Inflammatory macrophage treated with lipopolysaccharide for 1 hour (primary cell): ENCODE measurements at places on chromosomes 16 and 17.

DNA sequence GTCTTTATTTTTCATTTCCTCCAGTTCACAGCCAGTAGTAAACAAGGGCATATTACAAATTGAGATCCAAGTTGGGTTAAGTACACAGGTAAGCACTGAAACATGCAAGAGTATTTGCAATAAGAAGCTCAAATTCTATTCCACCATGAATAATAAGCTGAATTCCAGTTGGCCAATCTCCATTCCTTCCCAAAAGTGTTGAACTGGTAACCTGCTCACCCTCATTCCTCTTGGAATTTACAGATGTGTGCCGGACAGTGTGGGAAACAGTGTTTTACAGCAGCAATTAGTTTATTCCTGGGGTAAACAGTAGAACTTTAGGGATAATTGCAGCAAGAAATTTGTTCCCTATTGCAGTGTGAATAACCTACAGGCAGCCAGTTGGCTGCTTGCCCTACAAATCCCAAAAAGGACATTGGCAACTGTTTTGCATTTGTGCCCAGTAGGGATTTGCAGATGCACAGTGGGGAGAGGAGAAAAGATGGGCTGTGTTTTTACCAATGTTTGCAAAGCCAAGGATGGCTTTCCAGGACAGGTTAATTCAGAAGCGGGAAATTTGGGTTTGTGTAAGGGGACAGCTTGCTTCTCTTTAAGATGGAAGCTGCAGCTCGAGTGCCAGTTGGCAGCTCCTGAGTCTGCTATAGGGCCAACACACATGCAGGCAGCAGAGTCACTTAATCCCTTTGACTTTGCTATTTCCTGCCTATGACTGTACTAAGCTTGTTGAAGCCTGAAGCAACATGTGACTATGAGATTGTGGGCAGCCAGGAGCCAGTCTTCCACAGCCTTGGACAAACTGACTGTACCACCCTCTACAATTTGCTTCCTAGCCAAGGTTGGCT, 318.9 kb downstream of the MAP2K6 start:
- no peak for DNase-seq

DNA sequence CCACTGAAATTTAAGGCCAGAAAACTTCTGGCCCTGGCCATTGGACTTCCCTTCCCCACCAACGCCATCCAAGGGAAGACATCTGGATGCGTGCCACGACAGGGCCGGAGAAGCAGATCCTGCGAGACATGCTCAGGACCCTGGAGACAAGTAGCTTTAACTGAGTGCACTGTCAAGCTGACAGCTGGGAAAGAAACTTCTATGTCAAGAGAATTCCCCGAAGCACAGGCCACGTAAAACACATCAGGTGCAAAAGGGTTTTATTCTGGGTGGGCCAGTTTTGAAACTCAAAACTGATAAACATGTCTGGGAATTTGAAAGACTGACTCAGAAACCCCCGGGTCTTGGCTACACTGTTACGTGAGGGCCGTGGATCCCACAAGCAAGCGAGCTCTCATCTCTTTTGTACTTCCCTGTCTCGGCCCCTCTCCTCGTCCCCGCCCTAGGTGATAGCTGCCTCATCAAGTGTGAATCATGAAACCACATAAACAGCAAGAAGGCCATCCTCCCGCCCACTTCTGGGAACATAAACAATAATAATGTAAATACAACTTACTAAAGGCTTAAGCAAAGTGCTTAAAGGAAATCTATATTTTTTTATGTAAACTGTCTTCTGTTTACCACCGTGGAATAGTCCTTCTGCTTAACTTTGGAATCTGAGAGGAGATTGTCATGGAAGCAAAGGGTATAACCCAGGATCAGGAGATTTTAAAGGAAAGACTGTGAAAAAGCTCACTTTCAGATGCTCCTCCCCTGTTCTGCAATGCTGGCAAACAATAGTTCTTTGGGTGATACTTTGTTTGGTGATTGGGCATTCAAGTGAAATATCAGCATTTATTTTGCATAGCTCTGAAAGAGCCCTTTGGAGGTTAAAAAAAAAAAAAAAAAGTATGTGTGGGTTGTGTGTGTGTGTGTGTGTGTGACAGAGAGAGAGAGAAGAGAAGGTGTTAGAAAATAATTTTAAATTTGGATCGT, 406.0 kb upstream of the MAF start:
- no peak for DNase-seq

GRCh38 chr17:75806822-75807500, 22.4 kb downstream of the UNK start:
- DNase-seq = no peak

DNA sequence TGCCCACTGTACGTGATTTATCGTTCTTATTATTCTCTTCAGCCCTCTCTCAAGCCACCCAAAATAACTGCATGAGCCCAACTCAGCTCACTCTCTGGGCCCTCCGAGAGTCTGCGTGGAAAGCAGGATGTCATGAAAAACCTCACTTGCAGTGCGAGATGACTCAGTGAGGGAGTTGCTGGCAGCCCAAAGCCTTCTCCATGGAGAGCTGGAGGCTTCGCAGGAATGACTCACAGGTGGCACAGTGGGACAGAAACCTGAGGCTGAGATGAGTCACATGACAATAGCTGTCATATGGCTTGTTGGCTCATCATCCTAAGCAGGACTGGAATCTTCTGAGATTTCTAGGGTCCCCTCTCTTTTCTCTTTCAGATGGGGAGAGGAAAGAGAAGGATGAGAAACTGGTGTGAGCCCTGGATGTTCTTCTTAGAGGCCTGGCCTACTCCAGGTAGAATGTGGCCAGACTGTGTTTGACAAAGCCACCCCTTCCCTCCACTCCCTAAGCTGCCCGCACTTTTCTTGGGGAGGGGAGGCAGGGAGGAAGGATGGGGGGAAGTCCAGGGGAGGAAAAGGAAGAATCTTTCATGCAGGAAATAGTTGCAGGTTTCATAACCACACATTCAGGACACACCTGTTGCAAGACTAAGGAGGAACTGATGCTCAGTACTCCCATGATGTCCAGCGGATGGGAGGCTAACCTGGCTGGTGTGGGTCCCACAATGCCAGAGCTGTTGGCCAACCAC, 160.6 kb upstream of the RPL38 start:
- DNase-seq = no peak

GRCh38 chr17:28973425-28973824, 22.1 kb upstream of the PHF12 start:
- DNase-seq = no peak

GRCh38 chr17:5011928-5012327, 14.2 kb downstream of the KIF1C start:
- peak; percentile 53 for DNase-seq

DNA sequence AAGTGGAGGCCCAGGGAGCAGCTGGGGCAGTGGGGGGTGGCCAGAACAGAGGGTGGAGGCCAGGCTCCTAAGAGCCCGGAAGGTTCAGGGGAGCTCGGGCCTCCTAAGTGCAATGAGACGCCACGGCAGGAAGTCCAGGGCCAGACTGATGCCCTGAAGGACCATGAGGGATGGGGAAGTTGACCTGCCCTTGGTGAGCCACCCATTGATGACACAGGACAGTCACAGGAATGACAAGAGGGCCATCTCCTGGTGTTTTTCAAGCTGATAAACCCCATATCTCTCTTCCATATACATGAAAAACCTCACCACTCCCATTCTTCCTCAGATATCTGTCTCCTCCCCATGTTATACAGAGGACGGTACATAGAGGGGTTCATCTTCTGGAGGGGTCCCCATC, 5.8 kb upstream of the MRPL58 start:
- peak; percentile 53 for DNase-seq

DNA sequence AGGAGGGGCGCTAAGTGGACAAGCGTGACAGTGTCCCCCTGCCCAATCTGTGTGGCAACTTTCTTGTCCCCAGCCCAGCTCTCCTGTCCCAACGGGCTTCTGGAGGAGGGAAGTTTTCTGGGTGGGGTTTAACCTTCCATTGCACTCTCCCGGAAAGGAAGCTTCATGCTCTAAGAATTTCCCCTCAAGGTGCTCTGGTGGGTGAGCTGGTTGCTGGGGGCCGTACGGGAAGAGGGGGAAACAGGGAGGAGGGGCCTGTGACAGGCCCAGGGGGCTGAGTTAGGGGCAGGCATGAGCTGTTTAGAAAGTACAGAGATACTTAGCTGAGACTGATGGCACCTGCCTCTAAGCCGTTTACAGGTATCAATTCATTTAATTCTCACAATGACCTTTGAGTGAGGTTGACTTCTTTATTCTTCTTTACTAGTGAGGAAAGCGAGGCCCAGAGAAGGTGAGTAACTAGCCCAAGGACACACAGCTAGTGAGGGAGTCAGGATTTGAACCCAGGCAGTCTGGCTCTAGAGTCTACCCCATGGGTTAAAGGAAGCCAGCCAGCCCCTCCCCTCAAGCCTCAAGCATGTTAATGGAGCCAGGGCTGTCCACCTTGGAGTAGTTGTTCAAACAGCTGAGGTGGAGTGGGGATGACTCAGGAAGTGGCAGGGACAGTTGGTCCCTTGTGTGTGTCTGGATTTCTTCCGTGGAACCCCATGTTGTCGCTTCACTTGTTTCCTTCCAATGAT, 18.9 kb downstream of the ADGRG1 start:
- DNase-seq = no peak

- DNase-seq = no peak
Measured at GRCh38 chr17:81210868-81211267, 11.9 kb downstream of the CEP131 start.

- DNase-seq = no peak
Measured at GRCh38 chr17:78109489-78109761, 19.1 kb downstream of the TMC6 start.

DNA sequence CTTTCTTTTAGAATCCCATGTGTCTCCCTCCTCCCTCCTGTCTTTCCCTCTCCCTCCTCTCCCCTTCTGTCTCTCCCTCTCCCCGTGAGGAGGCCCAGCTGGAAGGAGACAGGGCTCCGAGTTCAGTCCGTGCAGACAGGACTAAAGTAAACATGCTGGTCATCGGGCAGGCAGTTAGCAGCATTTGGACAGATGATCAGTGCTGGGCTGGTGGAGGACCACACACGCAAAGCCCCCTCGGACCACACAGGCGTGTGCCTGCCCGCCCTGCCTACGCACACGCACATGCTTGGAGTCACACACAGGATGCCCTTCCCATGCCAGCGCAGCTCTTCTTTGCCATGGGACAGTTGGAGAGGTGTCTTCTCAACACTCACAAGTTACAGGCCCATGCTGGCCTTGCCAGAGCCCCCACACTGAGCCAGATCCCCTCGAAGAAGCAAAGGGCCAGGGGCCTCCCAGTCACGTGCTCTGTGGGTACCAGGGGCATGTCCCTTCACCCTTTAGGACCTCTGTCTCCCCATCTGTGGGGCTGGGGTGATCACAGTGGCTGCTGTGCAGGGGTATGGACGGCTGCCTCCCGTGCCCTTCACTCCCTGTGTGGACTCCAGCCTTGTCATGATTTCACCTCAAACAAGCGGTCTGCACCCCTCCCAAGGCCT, 215.7 kb upstream of the FOXF1 start:
- no peak for DNase-seq

DNA sequence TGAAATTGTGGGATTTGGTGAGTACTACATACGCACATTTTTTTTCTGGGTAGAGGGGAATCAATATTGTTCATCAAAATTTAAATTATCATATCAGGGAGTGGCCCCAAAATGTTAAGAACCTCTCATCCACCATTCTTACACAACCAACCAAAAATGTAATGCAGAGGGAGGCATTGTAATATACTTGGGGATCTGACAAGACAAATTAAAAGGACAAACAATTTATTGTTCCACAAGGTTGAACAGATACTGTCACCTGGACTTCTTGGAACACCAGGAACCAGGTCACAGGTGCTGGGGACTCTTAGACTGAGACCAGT, 14.7 kb upstream of the HOXB9 start:
- DNase-seq = no peak

DNA sequence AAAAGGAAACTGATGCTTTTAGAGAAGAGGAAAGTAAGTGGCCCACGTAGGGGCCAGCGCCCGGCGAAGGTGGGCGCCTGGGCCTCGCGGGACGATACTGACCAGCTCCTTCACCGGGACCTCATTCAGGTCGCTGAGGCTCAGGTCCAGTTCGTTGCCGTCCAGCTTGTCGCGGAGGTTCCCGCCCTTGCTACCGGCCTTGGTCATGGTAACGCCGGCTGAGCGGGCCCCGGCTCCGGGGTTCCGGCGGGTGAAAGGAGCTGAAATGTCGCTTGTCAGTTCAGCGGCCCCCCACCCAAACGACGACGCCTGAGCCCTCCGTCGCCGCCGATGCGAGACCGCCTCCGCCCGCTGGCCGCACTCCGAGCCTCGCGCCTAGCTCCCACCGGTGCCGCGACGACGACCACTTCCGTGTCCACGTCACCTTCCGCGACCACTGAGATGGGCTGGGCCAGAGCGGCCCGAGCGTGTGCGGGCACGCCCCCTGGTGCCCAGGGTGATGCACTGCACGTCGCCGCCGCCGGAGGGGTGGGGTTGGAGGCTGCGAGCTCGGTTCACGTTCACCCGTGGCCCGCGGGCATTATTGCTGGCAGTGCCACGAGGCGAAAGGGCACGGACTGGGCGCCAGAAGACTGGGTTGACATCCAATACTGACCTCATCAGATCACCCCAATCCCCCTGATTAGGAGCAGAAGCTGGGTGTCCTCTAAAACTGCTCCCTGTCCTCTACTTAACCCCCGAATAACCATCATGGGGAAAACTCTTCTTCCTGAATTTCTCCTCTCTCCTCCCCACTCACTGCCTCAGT, at the start of gene LRRC59:
LRRC59 (minus strand) TSS at position 413 of the 808 bp plus-strand sequence; CDS start at position 207, 206 bp downstream.
- DNase-seq = peak; percentile 74

- no peak for DNase-seq
Measured at GRCh38 chr17:33560165-33560564, 267.1 kb upstream of the ASIC2 start.

- no peak for DNase-seq
Measured at GRCh38 chr17:45889579-45889978, 4.8 kb upstream of the MAPT start.

DNA sequence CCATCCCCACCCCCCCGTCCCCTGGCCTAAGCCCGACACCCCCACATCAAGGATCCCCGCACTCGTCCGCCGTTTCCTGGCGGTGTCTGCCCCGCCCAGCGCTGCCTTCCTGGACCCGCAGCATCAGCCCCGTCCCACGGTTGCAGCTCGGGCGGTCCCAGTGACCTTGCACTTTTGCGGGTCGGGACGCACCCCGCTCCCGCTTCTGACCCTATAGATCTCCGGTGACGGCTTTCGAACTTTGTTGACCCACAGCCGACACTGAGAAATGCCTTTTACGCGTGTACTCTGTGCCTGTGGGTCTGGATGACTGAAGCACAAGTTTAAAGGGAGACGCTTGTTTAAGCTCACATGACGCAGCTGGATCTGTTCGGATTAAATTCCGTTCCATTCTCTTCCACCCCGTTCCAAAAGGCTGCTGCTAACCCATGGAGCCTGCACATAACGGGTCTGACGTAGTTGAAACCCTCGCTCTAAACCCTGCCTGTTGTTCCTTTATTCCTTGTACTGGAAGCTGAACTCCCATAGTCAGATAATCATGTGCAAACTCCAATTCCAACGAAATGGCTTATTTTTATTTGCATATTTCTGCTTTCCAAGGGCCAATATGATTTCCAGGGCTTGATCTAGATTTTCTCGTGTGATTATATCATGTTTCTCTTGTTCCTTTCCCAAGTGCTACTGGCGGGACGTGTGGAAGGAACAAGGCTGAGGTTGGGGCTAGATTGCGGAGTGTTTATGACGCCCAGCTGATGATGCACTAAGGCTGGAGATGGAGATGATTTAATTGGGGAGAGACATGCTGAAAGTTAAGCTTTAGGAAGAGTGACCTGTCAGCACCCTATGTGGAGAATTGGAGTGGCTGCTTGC, 834 bp downstream of the FLYWCH1 start:
- DNase-seq = peak; percentile 28

- no peak for DNase-seq
Measured at GRCh38 chr17:5675625-5676421, 91.5 kb upstream of the NLRP1 start.

GRCh38 chr16:12391956-12392355, 411.7 kb downstream of the CPPED1 start:
- no peak for DNase-seq
